Activated CD4-positive, alpha-beta memory T cell treated with anti-CD3 and anti-CD28 coated beads, Interleukin-2, amount 10 ng/mL, durations not matched to agents 7 days and 5 days (primary cell): ENCODE measurements at places on chromosomes 12 and 14. TPM values are rescaled to one million over a fixed set of nuclear protein-coding genes. Genes with fewer than 3 reads are reported as not detected.

GRCh38 chr12:116194935-116195431 lies 82.5 kb downstream of the MED13L start:
- H3K27me3 ChIP-seq: no peaks in the 10 kb centered on the region
- no peak overlapping the region for H3K4me3 ChIP-seq
- H3K36me3 ChIP-seq: no peaks in the 10 kb centered on the region
- DNase-seq: peak; percentile 35
- H3K27ac ChIP-seq: no peak overlapping the region
- H3K4me1 ChIP-seq: peaks cover 16% of the 10 kb centered on the region

The RNASE2 gene
- not detected for total RNA-seq

- H3K27ac ChIP-seq: no peak overlapping the region
- H3K4me1 ChIP-seq: no peaks in the 10 kb centered on the region
- H3K4me3 ChIP-seq: no peak overlapping the region
- DNase-seq: no peak
- H3K27me3 ChIP-seq: peaks cover 5% of the 10 kb centered on the region
Measured at GRCh38 chr12:97300891-97301290, 161.7 kb upstream of the RMST start.

DNA sequence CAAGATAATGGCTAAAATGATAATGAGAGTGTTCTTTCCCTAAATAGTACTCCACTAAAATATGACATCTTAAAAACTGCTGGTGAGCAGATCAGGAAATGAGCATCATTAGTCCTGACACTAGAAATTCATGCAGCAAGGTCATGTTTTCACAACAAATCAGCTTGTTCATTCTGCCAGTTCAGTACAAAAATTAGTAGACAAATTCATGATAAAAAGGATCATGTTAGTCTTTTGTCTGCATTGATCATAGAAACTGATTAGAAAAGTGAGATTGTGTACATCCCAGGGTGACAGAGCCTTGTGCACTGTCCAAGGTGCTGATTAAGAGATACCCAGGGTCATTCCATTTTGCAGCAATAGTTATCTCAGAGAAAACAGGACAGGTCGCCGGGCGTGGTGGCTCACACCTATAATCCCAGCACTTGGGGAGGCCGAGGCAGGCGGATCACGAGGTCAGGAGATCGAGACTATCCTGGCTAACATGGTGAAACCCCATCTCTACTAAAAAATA lies 163.6 kb downstream of the RIMBP2 start:
- no peak overlapping the region for H3K4me3 ChIP-seq
- H3K36me3 ChIP-seq: no peaks in the 10 kb centered on the region
- no peaks in the 10 kb centered on the region for H3K4me1 ChIP-seq
- H3K27me3 ChIP-seq: no peaks in the 10 kb centered on the region
- no peak overlapping the region for H3K27ac ChIP-seq

The ACOT4 gene
- 0.83 TPM for total RNA-seq

DNA sequence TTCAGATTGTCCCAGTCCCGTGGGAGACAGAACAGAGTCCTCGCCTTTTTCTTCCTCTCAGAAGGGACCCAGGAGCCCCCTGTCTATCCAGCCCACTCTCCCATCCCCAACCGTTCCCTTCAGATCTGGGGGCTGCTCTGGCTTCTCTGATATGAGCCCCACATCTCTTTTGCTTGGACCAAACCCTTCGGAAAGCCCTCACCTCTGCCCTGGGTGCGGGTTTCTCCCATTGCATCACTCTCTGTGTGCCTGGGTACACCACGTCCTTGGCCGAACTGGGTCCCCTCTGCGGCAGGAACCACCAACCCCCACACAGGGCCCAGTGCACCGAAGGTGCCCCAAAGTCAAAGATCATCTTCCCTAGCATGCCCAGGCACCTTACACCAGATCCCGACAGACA lies 87.8 kb downstream of the DICER1 start:
- no peak overlapping the region for H3K27ac ChIP-seq
- no peak for DNase-seq
- H3K27me3 ChIP-seq: peaks cover 3% of the 10 kb centered on the region

- H3K4me1 ChIP-seq: no peaks in the 10 kb centered on the region
- no peaks in the 10 kb centered on the region for H3K27me3 ChIP-seq
- H3K36me3 ChIP-seq: no peaks in the 10 kb centered on the region
- no peak for DNase-seq
- H3K4me3 ChIP-seq: no peak overlapping the region
Measured at GRCh38 chr12:78115889-78116288, 285.2 kb downstream of the NAV3 start.

The SLC8A3 gene
- total RNA-seq: 0.08 TPM

The ETFBKMT gene
- total RNA-seq: 1.4 TPM

DNA sequence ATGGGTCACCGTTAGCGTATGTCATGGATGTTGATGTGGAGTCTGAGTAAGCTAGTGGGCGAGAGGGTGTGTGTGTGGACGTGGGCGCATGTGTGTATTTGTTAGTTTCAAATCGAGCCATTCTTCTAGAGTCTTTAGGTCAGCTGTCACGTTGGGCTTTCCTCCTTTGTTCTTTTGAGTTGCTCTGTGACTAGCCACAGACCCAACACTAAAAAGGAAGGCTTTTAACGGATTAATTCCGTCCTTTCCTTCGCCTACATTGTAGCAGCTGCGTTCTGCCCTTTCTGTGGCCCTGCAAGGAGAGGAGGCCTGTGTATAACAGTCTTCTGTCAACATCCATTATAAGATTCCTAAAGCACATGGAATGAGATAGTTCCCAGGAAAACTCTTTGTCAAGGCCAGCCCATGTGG lies 117.2 kb upstream of the DNM1L start:
- H3K4me3 ChIP-seq: no peak overlapping the region
- peaks cover 10% of the 10 kb centered on the region for H3K4me1 ChIP-seq
- no peak for DNase-seq
- no peak overlapping the region for H3K27ac ChIP-seq
- peaks cover 2% of the 10 kb centered on the region for H3K27me3 ChIP-seq

- peaks cover 36% of the 10 kb centered on the region for H3K27me3 ChIP-seq
- no peak overlapping the region for H3K4me3 ChIP-seq
- H3K36me3 ChIP-seq: no peaks in the 10 kb centered on the region
- DNase-seq: peak; percentile 66
- peaks cover 2% of the 10 kb centered on the region for H3K4me1 ChIP-seq
- no peak overlapping the region for H3K27ac ChIP-seq
Measured at GRCh38 chr14:74425525-74426201, 347 bp downstream of the SYNDIG1L start.

The SERPINA6 gene
- not detected for total RNA-seq

DNA sequence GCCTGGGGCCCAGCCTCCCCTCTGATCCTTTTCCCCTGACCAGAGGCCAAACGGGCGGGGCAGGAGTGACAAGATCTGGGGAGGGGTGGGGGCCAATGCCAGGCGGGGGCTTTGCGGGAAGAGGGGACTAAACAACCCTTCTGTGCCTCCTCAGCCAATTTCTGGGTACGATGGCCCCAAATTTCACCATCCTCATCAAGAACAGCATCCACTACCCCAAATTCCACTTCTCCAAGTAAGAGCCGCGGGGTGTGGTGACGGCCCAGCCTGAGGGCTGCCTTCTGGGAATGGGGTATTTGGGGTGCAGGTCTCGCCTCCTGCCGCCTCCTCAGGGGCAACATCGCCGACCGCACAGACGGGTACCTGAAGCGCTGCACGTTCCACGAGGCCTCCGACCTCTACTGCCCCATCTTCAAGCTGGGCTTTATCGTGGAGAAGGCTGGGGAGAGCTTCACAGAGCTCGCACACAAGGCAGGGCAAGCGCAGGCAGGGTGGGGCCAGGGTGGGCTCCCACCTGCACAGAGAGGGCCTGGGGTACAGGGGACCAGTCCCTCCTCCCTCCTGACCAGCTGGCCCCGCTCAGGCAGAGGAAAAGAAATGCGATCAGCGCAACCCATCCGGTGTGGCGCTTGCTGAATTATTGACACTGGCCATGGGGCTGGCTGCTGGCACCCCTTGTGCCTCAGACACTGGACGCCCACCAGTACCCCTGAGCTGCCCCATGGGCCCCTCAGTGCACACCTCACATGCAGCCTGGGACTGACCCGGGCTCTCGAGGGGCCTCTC lies 1.7 kb downstream of the P2RX2 start:
- DNase-seq: no peak
- peaks cover 14% of the 10 kb centered on the region for H3K27me3 ChIP-seq
- peaks cover 19% of the 10 kb centered on the region for H3K36me3 ChIP-seq
- no peak overlapping the region for H3K27ac ChIP-seq
- H3K4me1 ChIP-seq: peaks cover 13% of the 10 kb centered on the region

- no peaks in the 10 kb centered on the region for H3K27me3 ChIP-seq
- peaks cover 22% of the 10 kb centered on the region for H3K36me3 ChIP-seq
- H3K27ac ChIP-seq: peak overlapping the region; percentile 92
Measured at GRCh38 chr14:73761618-73762355, 47.6 kb upstream of the PNMA1 start.

GRCh38 chr12:55142669-55143565 lies 16.7 kb downstream of the OR9K2 start:
- DNase-seq: peak; percentile 35
- H3K4me1 ChIP-seq: no peaks in the 10 kb centered on the region
- H3K4me3 ChIP-seq: no peak overlapping the region
- no peaks in the 10 kb centered on the region for H3K36me3 ChIP-seq
- H3K27ac ChIP-seq: no peak overlapping the region

GRCh38 chr14:74669256-74669655 lies 43.6 kb downstream of the AREL1 start:
- no peak overlapping the region for H3K27ac ChIP-seq
- peaks cover 11% of the 10 kb centered on the region for H3K4me1 ChIP-seq
- H3K4me3 ChIP-seq: no peak overlapping the region

The SCYL2 gene
- total RNA-seq: 37.4 TPM

- H3K27me3 ChIP-seq: no peaks in the 10 kb centered on the region
- peaks cover 30% of the 10 kb centered on the region for H3K4me1 ChIP-seq
- no peaks in the 10 kb centered on the region for H3K36me3 ChIP-seq
Measured at GRCh38 chr14:53517270-53517960, 364.3 kb upstream of the DDHD1 start.

DNA sequence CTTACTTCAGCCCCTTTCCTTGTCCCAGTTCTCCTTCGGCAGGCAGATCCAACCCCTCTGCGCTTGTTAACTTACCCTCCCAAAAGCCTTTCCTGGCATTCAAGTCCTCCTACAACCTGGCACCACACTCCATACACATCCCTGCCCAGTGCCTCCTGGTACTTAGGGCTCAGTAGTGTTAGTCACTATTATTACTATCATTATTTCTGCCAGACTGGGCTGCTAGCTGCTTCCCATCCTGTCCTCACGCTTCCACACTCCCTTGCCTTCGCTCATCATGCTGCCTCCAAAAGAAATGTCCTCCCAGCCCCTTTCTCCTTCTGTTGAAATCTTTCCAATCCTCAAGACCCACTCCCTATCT lies 1.6 kb upstream of the HDAC7 start:
- no peak for DNase-seq
- peaks cover 65% of the 10 kb centered on the region for H3K4me1 ChIP-seq
- H3K4me3 ChIP-seq: peak overlapping the region; percentile 88

The KCNMB4 gene
- total RNA-seq: 0.33 TPM

DNA sequence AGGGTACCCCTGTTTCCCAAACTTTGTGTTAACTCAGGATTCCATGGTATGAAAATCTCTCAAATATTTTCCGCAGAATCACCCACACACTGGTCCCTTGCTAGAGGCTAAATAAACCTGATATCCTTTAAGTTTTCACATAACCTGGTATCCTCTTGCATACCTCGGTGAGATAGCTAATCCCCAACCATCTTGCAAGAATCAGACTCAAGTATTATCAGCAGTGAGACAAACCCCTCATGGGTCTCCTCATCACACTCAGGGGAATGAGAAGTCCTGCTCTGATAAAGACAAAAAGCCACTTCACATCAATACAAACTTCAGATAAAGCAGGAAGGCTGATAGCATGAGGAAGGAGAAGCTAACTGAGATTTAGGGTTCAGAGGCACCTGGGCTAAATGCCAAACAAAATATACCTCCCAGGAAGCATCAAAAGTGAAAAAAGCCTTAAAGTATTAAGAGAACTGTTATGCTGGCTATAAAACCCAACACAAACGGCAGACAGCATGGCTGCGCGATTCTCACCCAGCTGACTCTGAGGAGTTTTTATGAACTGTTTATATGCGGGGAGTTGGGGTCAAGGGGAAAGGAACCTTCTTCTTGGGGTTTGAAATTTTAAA lies 96.5 kb downstream of the FOXN3 start:
- no peaks in the 10 kb centered on the region for H3K27me3 ChIP-seq
- DNase-seq: no peak
- H3K27ac ChIP-seq: no peak overlapping the region
- peaks cover 36% of the 10 kb centered on the region for H3K36me3 ChIP-seq
- no peak overlapping the region for H3K4me3 ChIP-seq

The ASPG gene
- not detected for total RNA-seq

- H3K4me3 ChIP-seq: no peak overlapping the region
- no peak for DNase-seq
- peaks cover 75% of the 10 kb centered on the region for H3K4me1 ChIP-seq
- H3K27me3 ChIP-seq: no peaks in the 10 kb centered on the region
Measured at GRCh38 chr14:24237463-24237955, 4.8 kb downstream of the GMPR2 start.

GRCh38 chr14:71703477-71703876 lies 228.8 kb upstream of the RGS6 start:
- H3K27ac ChIP-seq: no peak overlapping the region
- H3K36me3 ChIP-seq: peaks cover 54% of the 10 kb centered on the region
- H3K4me1 ChIP-seq: peaks cover 35% of the 10 kb centered on the region
- no peaks in the 10 kb centered on the region for H3K27me3 ChIP-seq

The PPP1R36 gene
- not detected for total RNA-seq

- H3K4me3 ChIP-seq: no peak overlapping the region
- peaks cover 5% of the 10 kb centered on the region for H3K36me3 ChIP-seq
- peaks cover 23% of the 10 kb centered on the region for H3K4me1 ChIP-seq
- DNase-seq: no peak
Measured at GRCh38 chr14:56585461-56586084, 6.0 kb downstream of the TMEM260 start.

DNA sequence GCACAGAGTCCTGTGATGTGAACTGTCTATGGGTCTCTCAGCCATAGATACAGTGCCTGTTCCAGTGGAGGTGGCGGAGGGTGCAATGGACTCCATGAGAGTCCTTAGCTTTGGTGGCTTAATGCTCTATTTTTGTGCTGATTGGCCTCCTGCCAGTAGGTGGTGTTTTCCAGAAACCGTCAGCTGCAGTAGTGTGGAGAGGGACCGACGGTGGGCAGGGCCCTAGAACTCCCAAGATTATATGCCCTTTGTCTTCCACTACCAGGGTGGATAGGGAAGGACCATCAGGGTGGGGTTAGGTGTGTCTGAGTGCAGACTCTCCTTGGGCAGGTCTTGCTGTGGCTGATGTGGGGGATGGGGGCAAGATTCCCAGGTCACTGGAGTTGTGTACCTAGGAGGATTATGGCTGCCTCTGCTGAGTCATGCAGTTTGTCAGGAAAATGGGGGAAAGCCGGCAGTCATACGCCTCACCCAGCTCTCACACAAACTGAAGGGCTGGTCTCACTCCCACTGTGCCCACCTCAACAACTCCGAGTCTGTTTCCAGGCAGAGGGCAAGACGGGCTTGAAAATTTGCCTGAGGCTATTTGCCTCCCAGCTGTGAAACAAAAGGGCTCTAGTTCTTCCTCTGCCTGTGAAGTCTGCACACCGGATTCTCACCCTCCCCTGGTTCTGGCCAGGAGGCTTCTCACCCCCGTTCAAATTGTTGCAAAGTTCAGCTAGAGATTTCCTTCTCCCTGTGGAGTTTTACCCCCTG lies 24.9 kb upstream of the ZDHHC17 start:
- H3K27ac ChIP-seq: no peak overlapping the region
- H3K4me3 ChIP-seq: no peak overlapping the region
- DNase-seq: no peak
- H3K27me3 ChIP-seq: peaks cover 2% of the 10 kb centered on the region
- no peaks in the 10 kb centered on the region for H3K36me3 ChIP-seq

GRCh38 chr12:49832836-49833421 lies 4.7 kb upstream of the NCKAP5L start:
- H3K4me1 ChIP-seq: peaks cover 12% of the 10 kb centered on the region
- peaks cover 17% of the 10 kb centered on the region for H3K27me3 ChIP-seq
- H3K4me3 ChIP-seq: no peak overlapping the region
- H3K27ac ChIP-seq: no peak overlapping the region
- DNase-seq: no peak
- H3K36me3 ChIP-seq: peaks cover 3% of the 10 kb centered on the region
